ENCODE measurements at places on chromosomes 5 and 9.

- DNase-seq: peak; percentile 67
Observed at GRCh38 chr9:32589083-32589723, 16.2 kb upstream of the NDUFB6 start.

DNA sequence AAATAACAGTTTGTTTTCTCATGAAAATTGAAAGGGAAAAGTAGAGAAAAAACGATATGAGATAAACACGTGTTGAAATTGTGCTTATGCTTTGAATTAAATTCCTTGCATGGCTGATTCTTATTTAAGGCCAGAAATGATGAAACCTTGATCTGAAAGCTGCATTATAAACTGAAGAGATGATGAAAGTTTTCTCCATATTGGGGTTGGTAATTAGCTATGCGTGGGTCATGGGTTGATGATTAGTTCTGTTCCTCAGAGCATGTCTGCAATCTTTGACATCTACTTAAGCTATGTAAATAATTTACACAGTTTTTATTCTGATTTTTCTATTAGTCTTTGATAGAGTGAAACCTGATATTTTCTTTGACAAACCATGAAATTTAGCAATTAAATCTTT, 264.1 kb downstream of the CD180 start:
- no peak for DNase-seq

- DNase-seq: no peak
Observed at GRCh38 chr9:119280740-119281485, 88.3 kb downstream of the BRINP1 start.

DNA sequence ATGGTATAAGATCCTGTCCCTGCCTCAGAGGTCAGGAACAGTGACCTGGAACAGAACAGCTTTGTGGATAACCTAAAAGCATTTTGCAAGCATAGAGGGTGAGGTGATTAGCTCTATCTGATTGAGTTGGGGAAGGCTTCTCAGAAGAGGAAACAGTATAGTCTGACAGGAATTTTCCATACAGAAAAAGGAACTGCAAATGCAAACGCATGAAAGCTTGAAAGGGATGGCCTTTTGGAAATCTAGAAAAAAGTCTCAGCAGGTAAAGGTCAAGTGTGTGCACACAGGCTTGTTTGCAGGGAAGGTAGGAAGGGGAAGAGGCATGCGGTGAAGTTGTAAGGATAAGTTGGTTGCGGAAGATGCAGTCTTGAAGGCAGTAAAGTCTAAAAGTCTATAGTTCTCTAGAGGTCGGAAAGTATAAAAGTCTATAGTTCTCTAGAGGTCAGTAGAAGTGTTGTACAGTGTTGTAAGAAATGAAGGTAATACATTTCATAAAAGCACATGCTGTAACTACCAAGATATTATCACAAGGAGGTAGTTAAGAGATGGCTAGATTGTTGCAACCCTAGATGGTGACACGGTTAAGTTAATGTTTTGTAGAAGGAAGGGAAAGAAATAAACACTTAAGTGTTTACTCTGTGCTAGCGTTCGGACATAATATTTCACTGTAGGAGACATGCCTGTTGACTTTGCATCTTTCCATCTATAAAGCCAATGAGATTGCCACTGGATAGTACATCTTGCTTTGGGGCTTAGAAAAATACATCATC, 16.7 kb upstream of the HSPB3 start:
- DNase-seq: peak; percentile 60
